ENCODE measurements at places on chromosomes 12 and 14.

DNA sequence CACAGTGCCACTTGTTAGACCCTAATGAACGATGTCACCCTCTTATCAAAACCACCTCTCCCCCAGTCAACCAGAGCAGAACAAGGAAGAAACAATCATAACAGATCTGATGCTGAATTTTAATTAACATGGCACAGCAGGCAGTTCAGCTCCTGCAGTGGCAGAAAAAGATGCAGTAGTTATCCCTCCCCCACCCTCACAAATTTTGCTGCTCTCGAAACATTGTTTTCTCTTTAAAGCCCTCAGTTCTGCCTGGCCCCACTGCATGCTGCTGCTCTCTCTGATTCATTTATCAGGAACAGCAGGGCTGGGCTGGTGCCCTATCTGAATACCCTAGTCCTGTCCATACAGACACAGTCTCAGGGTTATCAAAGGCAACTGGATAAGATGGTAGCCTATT lies 12.2 kb downstream of the CCDC175 start:
- no peak overlapping the region for H3K4me3 ChIP-seq
- H3K4me1 ChIP-seq, result no peaks in the 10 kb centered on the region
- H3K27ac ChIP-seq, result no peak overlapping the region
- no peak for DNase-seq

GRCh38 chr14:68622856-68623255 lies 170.0 kb downstream of the ZFP36L1 start:
- H3K4me1 ChIP-seq, result no peaks in the 10 kb centered on the region
- H3K36me3 ChIP-seq, result no peaks in the 10 kb centered on the region
- no peak overlapping the region for H3K4me3 ChIP-seq
- no peaks in the 10 kb centered on the region for H3K27me3 ChIP-seq
- no peak for DNase-seq

DNA sequence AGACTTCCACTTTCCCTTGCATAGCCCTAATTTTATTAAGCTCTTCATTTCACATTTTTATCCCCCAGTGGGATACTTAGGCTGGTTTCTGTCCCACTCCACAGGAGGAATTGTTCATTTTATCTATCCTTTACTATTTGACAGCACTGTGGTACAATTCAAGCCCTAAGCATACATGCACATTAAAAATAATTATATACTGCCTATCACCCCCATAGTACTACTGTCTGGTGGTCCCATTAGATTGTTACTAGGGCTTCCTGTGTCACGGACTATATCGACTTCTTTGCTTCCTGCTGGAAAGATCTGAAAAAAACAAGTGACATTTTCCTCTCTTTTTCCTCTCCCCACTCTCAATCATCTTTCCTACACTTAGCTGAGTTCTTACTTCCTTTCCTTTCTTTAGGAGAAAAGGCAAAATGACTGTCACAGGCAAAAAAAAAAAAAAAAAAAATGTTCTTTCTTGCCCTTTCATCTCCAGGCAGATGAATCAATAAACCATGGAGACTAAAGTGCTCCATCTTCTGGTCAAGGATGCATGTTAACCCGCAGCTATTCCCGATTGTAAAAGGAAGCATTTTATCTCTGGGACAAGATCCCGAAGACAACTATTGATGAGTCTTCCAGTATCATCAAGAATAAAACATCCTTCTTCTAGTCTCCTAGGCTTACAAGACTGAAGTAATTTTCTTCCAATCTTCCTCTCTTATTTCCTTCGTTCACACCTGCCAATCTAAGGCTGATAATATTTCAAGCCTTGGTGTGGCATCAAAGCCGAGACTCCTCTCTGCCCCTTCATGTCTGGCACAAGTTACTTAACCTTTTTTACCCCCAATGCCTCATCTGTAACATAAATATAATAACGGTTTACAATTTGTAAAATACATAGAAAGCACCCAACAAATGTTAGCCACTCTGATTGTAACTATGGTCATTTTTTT lies 94.4 kb upstream of the PLEKHG7 start:
- peaks cover 9% of the 10 kb centered on the region for H3K4me1 ChIP-seq
- no peaks in the 10 kb centered on the region for H3K27me3 ChIP-seq
- no peak for DNase-seq
- no peaks in the 10 kb centered on the region for H3K36me3 ChIP-seq

DNA sequence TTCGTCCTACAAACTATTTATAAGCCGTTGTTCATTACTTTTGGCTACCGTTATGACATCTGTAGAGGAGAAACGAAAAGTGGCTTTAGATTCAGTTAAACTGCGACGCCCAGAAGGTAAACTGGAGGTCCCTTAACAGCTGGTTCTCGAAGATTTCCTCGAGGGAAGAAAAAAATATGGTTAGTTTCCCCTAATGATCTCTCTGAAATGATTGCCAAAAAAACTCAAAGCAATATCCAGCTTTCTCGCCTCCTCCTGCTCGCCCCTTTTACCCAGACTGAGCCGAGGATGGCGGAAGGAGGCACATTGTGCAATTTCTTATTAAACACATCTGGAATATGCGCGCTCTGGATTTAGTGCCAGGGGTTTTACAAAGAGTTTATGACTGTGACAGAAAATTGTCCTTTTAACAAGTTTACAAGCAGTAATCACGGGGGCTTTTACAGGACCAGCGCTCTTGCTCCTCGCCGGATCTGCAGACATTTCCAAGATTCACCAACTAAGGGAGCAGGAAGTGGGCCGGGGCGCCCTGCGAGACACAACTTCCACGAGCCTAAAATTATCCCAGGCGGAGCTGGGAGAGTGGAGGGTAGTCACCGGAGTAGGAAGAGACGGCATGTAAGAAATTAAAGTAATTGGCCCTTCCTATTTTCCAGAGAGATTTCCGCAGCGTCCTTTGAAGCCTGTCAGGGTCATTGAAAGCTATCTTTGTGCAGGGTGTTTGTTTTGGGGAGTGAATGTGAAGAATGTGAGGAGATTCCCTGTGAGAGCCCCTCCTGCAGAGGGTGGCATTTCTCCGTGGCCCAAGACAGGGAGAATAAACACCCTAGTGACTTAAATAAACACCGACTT lies 5.6 kb downstream of the SIX1 start:
- no peak for DNase-seq
- no peak overlapping the region for H3K27ac ChIP-seq
- H3K4me3 ChIP-seq, result peak overlapping the region; percentile 70

- H3K36me3 ChIP-seq, result peaks cover 28% of the 10 kb centered on the region
- no peaks in the 10 kb centered on the region for H3K27me3 ChIP-seq
Observed at GRCh38 chr12:132710043-132710404, 618 bp upstream of the PGAM5 start.

- peaks cover 14% of the 10 kb centered on the region for H3K36me3 ChIP-seq
- no peak for DNase-seq
- H3K4me1 ChIP-seq, result peaks cover 19% of the 10 kb centered on the region
- no peaks in the 10 kb centered on the region for H3K27me3 ChIP-seq
- peak overlapping the region; percentile 78 for H3K4me3 ChIP-seq
- peak overlapping the region; percentile 97 for H3K27ac ChIP-seq
Observed at GRCh38 chr12:122452701-122453285, 30.3 kb upstream of the CLIP1 start.

- no peaks in the 10 kb centered on the region for H3K27me3 ChIP-seq
- DNase-seq, result peak; percentile 38
- peak overlapping the region; percentile 60 for H3K4me3 ChIP-seq
- no peaks in the 10 kb centered on the region for H3K36me3 ChIP-seq
- H3K4me1 ChIP-seq, result peaks cover 19% of the 10 kb centered on the region
Observed at GRCh38 chr12:101671157-101671791, 26.2 kb upstream of the CHPT1 start.

All from effector memory CD8-positive, alpha-beta T cell (primary cell).